ENCODE measurements at places on chromosomes 13 and 19.

DNA sequence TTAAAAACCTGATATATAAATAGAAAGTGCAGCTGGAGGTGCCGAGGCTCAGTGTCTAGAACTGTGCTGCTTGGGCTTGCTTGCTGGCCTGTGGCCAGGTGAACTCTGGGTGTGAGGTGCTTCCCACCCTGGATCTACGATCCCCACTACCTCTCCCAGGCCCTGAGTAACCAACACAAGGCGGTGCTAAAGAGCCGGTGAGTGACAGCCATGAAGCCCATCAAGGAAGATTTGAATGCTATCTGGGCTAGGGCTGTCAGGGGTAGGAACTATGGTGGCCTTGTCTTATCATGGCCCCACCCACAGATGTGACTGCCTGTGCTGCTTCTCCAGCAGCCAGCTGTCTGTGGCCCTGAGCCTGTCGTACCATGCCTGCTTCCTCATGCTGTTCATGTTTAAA lies 25.6 kb upstream of the ZNF91 start:
- DNase-seq: no peak

GRCh38 chr13:111051041-111051725 lies 63.9 kb upstream of the ARHGEF7 start:
- DNase-seq: no peak

GRCh38 chr19:34288381-34288780 lies 34.0 kb downstream of the GARRE1 start:
- no peak for DNase-seq

GRCh38 chr13:110874508-110874960 lies 40.3 kb downstream of the ANKRD10 start:
- DNase-seq: no peak

DNA sequence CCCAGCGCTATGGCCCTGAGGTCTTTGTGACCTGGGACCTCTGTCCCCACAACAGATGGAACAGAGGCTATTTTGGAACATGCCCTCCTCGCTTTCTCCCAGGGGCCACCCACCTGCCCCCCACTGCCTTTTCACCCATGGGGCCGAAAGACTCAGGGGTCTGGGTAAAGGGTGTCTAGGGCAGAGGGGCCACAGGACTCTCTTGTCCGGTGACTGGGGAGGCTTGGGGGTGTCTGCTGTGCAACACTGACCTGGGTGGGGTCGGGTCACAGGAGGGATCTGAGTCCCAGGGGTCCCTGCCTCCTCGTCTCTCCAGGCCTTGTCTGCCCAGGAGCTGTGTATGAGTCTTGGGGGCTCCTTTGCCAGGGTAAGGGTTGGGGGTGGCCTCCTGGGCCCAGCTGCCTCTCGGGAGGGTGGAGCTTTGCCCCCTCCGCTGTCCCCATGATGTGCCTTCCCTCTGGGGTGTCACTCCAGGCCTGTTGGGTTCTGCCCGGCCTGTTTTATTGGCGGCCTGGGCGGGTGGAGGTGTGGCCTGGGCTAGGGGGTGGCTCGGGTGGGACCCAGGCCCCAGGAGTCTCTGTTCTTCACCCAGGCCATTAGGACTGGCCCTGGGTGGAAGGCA lies 2.1 kb downstream of the ARID3A start:
- no peak for DNase-seq

- DNase-seq: no peak
Observed at GRCh38 chr19:33194886-33195644, 935 bp downstream of the LRP3 start.

DNA sequence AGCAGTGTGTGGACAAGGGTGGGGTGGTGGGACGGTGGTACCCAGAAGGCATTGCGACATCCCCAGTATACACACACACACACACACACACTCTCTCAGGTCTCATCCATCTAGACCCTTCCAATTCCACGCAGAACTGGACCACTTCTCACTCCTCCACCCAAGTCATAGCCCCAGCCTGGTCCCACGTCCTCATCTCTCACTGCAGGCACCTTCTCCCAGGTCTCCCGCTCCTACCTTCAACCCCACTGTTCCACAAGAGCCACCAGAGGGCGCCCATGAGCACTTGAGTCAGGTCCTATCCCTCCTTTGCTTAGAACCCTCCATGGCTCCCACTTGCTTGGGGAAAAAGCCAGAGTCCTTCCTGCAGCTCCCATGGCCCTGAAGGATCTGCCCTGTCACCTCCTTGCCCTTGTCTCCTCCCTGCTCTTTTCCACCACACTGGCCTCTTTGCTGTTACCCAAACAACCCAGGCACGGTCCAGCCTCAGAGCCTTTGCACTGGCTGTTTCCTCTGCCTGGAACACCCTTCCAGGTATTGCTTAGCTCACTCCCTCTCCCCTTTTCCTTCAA lies 62.6 kb downstream of the IER2 start:
- no peak for DNase-seq

DNA sequence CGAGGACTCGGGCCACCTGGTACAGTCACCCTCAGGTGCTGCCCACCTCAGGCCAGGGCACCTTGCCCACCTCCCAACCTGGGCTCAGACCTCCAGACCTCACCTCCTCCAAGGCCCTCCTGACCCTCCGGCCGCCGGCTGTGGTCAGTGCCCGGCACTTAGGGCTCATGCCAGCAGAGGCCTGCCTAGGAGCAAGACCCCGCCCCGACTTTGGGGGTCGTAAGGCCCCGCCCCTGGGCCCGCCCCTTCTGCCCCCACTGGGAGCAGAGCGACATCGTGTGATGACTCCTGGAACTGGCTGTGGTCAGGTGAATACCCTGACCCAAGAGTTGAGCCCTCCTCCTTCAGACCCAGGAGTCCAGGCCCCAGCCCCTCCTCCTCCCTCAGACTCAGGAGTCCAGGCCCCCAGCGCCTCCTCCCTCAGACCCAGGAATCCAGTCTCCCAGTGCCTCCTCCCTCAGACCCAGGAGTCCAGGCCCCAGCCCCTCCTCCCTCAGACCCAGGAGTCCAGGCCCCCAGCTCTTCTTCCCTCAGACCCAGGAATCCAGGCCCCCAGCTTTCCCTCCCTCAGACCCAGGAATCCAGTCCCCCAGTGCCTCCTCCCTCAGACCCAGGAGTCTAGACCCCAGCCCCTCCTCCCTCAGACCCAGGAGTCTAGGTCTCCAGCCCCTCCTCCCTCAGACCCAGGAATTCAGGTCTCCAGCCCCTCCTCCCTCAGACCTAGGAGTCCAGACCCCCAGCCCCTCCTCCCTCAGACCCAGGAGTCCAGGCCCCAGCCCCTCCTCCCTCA lies at the start of gene SBK2:
Gene SBK2 (minus strand): TSS at position 183 of the 790 bp plus-strand sequence. CDS start 839 bp downstream, outside the sequence.
- no peak for DNase-seq

- no peak for DNase-seq
Observed at GRCh38 chr13:51220706-51221105, 1.5 kb upstream of the FAM124A start.

DNA sequence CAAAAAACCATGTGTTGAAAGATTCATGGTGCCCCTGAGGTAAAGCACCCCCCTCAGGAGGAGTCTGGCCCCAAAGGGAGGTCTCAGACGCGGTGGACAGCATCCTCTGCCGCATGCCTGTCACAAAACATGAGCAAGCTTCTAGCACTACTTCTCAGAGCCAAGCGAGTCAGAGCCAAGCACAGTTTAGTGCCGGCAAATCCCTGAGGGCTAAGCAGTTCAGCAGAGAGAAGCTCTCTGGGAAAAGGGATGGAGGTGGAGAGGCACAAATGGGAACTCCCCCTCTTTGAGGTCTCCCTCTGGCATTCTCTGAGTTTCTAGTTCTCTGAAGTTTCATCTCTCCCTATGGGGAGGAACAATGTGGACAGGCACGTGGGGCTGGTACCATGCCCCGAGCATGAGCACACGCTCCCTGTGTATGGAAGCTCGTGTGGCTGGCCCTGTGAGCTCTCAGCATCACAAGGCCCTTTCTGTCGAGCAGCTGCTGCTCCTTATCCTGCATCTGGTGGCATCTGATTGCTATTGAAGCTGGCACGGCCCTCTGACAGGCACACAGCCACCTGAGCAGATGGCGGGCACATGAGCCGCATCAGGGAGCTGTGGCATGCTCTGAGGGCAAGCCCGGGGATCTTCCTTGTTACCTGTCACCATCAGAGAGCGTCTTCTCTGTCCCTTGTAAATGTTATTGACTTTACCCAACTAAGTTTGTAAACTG lies 325.1 kb downstream of the SLC7A1 start:
- DNase-seq: no peak

DNA sequence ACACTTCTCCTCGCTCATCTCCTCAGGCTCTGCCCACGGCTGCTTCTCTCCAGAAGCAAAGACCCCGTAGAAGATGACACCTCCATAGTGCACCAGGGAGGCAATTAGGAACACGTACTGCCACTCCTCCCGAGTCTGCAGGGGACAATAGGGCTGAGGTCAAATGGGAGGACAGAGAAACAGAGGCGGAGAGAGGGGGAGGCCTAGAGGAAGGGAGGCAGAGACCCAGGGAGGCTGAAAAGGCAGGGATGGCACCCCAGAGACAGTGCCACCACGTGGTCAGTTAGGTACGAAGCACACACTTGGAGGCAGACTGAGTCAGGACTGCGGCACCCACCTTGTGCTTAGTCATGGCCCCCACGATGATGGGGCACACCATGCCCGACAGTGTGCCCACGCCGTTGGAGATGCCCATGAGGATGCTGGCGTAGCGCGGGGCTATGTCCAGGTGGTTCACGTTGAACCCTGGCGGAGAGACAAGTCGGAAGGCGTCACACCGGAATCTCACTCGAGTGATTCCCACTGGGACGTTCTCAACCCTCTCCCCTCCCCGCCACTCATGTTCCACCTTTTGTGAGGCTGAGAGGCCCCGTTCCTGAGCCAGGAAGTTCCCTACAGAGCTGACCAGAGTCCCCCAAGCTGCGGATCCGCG lies 5.6 kb downstream of the GFY start:
- DNase-seq: no peak

- no peak for DNase-seq
Observed at GRCh38 chr19:41588497-41589209, 12.7 kb downstream of the CEACAM21 start.

DNA sequence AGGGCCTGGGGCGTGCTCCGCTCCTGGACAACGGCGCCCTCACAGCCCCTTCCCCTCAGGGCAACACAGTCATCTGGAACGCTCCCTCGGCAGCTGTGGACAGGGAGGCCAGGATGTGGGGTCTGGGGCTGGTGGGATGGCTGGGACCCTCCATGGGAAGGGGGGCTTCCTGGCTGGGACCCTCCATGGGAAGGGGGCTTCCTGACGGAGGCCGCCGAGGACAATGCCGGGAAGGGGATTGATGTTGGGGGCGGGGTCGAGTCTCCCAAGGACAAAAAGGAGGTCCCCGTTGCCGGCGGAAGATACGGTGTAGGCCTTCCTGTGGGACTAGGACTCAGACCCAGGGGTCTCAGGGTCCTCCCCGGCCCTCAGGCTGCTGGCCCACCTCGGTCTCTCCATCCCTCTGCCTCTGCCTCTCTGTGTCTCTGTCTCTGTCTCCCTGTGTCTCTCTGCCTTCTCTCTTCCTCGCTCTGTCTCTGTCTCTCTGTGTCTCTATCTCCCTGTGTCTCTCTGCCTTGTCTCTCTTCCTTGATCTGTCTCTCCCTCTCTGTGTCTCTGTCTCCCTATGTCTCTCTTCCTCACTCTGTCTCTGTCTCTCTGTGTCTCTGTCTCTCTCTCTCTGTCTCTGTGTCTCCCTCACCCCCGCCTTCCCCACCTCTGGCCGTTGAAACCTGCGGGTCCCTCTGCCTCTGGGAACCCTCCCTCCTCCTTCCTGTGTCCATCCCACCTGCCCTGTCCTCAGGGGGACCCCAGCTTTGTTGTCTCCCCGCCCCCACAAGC lies 2.7 kb upstream of the MADCAM1 start:
- DNase-seq: no peak

- DNase-seq: no peak
Observed at GRCh38 chr13:51921790-51922740, 60.3 kb downstream of the CCDC70 start.
